Stimulated activated CD4-positive, alpha-beta T cell treated with anti-CD3 and anti-CD28 coated beads, Interleukin-1b, Interleukin-23, amount 100 ng/mL, for 4 hours (primary cell): ENCODE measurements at places on chromosomes 11 and 22.

DNA sequence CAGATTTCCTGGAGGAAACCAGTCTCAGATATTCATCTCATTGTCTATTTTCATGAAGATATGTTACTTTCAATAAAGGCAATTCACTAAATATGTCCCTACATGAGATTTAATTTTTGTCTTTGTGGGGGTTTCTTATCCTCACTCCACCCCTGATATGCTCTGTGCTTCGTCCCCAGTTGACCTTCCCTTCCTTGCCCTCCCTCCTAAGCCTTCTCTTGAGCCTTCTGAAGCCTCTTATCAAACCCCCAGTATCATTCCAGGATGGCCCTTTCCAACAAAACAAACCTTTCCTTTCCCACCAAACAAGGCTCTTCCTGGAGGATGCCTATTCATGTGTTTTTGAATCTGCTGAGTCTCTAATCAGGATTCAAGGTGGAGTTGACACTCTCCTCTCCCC lies 44.8 kb downstream of the CSNK2A3 start:
- no peak for DNase-seq

DNA sequence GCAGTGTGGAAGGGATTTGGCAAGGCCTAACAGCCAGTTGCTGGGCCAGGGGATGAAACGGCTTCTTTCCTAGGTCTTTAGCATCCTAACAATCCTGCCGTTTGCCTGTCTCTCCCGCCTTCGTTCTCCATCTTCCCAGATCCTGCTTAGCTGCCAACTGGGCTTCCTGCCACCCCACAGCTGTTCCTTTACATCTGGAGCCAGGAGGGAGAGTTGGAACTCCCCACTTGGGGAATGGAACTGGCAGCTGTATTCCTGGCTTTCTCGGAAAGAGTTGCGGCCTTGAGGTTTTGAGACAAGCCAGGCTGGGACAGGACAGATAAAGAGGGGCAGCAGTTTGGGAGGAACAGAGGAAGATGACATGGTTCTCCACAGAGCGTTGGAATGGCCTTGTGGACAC lies 59.6 kb downstream of the ST3GAL4 start:
- no peak for DNase-seq

DNA sequence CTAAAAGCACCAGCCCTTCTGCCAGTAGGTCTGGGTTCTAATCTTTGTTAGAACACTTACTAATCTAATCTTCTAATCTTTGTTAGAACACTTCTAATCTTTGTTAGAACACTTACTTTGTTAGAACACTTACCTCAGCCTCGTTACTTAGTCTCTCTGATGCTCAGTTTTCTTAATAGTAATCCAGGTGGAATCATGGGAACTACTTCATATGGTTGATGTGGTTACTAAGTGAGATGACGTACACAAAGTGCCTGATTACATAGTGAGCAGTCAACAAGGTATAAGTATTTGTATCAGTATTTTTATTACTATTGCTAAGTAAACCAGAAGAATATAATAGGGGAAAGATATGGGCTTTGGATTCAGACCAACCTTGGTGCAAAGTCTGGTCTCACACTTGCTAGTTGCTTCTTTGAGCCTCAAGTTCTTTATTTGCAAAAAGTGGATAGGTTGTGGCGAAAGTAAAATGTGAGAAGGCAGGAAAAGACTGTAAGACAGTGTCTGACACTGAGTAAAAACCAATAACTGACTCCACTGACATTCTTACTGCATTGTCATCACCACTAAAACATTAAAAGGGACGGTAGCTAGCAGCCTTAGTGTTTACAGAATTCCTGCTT lies 83.7 kb downstream of the TRAF6 start:
- DNase-seq = no peak

GRCh38 chr11:32831221-32831620 lies 1.5 kb downstream of the PRRG4 start:
- no peak for DNase-seq

GRCh38 chr11:57116654-57117053 lies 65.1 kb upstream of the LRRC55 start:
- DNase-seq = no peak

DNA sequence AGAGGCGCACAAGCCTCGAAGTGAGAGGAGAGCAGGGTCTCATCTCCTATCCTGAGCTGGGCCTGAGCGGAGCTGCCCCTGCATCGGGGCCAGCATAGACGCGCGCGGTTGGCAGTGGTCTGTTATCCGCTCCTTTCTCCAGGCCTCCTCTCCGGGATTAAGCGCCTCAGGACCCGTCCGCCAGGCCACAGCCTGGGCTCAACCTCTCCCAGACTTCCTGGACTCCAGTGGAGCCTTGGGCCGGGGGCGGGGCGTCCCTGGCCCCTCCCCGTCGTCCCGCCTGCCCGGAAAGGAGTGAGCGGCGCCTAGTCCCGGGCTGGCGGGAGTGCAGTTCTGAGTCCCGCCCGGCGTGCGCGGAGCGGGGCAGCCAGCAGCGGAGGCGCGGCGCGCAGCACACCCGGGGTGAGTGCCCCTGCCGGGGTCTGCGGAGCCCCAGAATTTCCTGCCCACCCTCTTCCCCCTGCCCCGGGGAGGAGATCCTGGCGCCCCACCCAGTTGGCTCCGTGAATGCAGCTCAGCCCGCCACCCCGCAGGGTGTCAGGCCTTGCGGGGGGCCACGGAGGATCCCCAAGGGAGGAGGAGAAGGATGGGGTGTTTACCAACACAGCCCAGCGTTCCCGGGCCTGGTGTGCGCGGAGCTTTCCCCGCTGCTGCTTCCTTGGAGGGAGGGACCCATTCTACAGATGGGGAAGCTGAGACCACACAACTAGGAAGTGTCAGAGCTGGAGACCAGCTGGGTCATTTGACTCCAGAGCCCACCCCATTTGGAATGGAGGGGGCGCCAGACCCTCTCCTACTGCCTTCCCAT lies at the start of gene TCIRG1:
TSS of gene TCIRG1 (plus strand) at position 308 of the 808 bp plus-strand sequence. CDS start 2,247 bp downstream, outside the sequence.
- peak; percentile 61 for DNase-seq

DNA sequence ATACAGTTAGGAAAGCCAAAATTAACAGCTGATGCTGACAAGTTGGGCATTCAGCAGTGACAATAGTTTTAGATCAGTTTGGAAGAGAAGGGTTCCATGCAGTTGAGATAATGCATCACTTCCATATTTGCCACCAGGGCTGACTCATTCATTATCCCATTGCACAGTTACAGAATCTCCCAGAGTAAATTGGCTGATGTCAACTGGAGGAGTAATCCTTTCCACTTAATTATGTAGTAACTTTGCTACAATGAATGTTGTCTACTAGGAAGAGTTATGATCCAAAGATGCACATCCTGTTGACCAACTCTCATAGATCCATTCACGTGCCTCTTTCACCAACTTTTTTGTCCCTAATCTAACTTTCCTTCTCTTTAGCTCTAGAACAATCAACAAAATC lies 123.3 kb upstream of the LUZP2 start:
- DNase-seq = no peak

- no peak for DNase-seq
Measured at GRCh38 chr11:116312570-116313391, 460.0 kb downstream of the BUD13 start.

GRCh38 chr22:37278261-37278660 lies 4.0 kb upstream of the CYTH4 start:
- no peak for DNase-seq

GRCh38 chr11:124543145-124543544 lies 309 bp downstream of the OR8B12 start:
- no peak for DNase-seq

DNA sequence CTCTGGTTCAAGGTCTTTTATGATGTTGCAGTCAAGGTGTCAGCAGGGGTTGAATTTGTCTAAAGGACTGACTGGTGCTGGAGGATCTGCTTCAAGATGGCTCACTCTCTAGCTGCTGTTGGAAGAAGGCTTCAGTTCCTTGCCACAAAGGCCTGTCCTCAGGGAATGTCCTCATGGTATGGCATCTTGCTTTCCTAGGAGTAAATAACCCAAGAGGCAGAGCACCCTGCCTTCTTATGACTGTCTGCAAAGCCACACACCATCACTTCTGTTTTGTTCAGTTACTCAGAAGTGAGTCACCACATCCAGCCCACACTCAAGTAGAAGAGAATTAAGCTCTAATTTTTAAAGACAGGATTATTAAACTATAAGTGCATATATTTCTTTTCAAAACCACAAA lies 45.2 kb downstream of the PLAAT5 start:
- DNase-seq = no peak

DNA sequence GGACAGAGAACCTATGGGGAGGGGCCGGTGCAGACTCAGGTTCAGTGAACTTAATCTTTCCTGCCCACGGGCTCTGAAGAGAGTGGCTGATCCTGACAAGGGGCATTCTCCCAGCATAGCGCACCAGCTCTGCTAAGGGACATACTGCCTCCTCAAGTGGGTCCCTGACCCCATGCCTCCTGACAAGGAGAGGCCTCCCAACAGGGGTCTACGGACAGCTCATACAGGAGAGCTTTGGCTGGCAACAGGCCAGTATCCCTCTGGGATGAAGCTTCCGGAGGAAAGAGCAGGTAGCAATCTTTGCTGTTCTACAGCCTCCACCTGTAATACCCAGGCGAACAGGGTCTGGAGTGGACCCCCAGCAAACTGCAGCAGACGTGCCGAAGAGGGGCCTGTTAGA lies 394.0 kb downstream of the LRRC4C start:
- DNase-seq = no peak

DNA sequence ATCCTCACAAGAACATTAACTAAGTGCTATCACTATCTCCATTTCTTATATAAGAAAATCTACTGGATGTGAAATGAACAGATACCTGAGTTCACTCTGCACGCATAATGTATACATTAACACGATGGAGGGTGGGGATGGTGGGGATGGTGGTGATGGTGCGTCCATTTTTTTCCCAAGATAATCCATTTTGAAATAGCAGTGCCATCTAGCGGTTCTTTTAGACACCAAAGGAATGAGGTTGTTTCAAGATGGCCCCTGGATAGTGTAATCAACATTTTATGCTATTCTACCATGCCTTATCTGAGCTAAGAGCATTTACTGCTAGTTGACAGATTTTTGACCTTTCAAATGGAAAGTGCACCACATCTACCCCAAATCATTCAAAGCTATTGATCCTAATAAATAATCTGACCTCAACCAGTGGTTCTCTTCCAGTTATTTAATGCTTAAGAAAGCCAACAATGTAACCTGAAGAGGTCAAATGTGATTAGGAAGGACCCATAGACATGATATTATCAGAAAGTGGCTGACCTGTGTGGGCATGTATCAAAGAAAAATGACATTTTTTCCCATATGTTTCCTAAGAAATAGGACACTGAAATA lies 714.7 kb upstream of the TENM4 start:
- no peak for DNase-seq

DNA sequence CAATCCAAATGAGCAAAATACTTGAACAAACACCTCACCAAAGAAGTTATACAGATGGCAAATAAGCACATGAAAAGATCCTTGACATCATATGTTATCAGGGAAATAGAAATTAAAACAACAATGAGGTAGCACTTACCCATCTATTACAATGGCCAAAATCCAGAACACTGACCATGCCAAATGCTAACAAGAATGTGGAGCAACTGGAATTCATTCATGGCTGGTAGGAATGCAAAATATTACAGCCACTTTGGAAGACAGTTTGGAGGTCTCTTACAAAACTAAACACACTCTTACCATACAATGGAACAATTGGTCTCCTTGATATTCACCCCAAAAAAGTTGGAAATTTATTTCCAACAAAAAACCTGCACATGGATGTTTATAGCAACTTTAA lies 19.1 kb upstream of the FAM181B start:
- DNase-seq = no peak

DNA sequence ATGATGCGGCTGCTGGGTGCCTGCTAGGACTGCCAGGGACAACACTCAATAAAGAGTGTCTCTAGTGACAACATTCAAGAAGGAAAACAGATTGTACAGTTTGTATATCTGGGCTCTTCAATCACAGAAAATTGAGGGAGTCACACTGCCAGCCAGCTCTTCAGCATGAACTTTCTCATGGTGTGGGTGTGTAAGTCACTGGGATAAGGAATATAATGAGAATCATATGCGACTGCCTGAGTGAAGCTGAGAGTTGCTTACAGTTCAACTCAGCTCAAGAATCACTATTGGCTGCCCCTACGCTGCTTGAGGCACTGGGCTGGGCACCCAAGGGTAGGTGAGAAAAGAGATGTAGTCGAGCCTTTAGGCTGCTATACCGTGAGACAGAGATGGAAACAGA lies 328.1 kb upstream of the PITPNB start:
- DNase-seq = no peak

- no peak for DNase-seq
Measured at GRCh38 chr11:125408311-125408711, 87.8 kb downstream of the FEZ1 start.

DNA sequence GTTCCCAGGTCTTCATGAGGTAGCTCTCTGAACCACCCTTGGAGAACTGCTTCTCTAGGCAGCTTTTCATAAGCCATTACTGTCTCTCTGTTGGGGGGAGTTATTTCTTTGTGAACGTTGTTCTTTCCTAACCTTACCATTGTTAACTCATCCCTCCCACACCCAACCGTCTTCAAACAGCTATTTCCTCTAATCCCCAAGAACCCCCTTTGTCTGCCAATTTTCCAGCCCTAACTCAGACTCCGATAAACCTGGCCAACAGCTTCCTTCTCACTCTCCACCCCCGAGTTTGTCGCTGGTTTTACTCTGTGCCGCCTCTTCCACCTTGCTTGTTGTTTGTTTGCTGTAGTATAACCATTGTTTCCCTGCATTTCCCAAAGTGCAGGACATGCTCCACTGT lies 131.5 kb downstream of the CCDC34 start:
- DNase-seq = no peak

DNA sequence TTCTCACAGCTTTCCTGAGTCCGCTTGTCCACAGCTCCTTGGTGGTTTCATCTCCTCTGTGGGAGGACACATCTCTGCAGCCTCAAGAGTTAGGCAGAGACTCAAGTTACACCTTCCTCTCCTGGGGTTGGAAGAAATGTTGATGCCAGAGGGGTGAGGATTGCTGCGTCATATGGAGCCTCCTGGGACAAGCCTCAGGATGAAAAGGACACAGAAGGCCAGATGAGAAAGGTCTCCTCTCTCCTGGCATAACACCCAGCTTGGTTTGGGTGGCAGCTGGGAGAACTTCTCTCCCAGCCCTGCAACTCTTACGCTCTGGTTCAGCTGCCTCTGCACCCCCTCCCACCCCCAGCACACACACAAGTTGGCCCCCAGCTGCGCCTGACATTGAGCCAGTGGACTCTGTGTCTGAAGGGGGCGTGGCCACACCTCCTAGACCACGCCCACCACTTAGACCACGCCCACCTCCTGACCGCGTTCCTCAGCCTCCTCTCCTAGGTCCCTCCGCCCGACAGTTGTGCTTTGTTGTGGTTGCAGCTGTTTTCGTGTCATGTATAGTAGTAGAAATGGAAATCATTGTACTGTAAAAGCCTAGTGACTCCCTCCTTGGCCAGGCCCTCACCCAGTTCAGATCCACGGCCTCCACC lies 11.7 kb downstream of the RASD2 start:
- peak; percentile 70 for DNase-seq

- no peak for DNase-seq
Measured at GRCh38 chr11:8258784-8259183, 4.9 kb downstream of the LMO1 start.

- DNase-seq = no peak
Measured at GRCh38 chr11:118306556-118306955, 2.0 kb downstream of the CD3E start.

- DNase-seq = no peak
Measured at GRCh38 chr11:46299451-46299961, 22.0 kb downstream of the CREB3L1 start.

GRCh38 chr11:102385085-102386007 lies 38.3 kb downstream of the BIRC2 start:
- DNase-seq = no peak

- DNase-seq = no peak
Measured at GRCh38 chr11:88208745-88209144, 33.5 kb upstream of the RAB38 start.
